GM23248 (cell line): ENCODE measurements at places on chromosomes 12 and 14. TPM values are rescaled to one million over a fixed set of nuclear protein-coding genes. Genes with fewer than 3 reads are reported as not detected.

Gene ALKBH2
- polyA plus RNA-seq = 20.4 and 22.5 TPM in 2 replicates

Gene FSCB
- not detected in 2 replicates for polyA plus RNA-seq

Gene SLC6A12
- polyA plus RNA-seq = not detected in 2 replicates

Gene TAS2R19
- polyA plus RNA-seq = not detected in 2 replicates

Gene SCNN1A
- polyA plus RNA-seq = 0.25 and 0.59 TPM in 2 replicates

Gene TMEM119
- polyA plus RNA-seq = 55.5 and 58.1 TPM in 2 replicates

Gene CSAD
- 6.1 and 8.6 TPM in 2 replicates for polyA plus RNA-seq

Gene MYF5
- not detected in 2 replicates for polyA plus RNA-seq

Gene ETFBKMT
- 2.6 and 4.3 TPM in 2 replicates for polyA plus RNA-seq

Gene KRT2
- polyA plus RNA-seq = not detected in 2 replicates

GRCh38 chr12:121263206-121263935, 33.1 kb downstream of the CAMKK2 start:
- DNase-seq = no peak

DNA sequence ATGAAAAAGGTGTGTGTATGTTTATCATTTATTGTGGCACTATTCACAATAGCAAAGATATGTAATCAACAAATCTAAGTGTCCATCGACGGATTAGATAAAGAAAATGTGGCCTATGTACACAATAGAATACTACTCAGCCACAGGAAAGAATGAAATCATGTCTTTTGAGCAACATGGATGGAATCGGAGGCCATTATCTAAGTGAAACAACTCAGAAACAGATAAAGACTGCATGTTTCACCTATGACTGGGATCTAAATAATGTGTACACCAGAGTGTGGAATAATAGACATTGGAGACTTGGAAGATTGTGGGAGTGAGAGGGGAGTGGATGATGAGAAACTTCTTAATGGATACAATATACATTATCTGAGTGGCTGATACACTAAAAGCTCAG, 44.0 kb downstream of the CCER1 start:
- DNase-seq = no peak

- DNase-seq = no peak
Observed at GRCh38 chr12:103272949-103273348, 222.8 kb downstream of the C12orf42 start.

- peak; percentile 86 for DNase-seq
Observed at GRCh38 chr14:54776361-54777001, 126.1 kb downstream of the GCH1 start.

DNA sequence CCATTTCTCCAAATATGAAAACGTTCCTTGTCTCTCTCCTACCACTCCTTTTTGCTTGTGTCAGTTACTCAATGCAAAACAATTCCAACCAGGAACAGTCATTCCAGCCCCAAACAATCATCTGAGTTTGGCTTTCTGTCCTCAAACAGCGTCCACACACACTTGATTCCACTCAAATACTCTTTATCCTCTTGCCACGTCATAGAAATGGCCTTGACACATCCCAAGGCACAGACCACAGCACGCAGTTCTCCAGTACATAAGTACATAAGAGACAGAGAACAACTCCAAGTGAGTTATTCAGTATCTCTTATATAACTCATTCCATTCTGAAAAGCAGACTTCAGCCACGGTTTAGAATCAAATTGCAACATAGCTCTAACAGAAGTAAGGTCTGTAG, 299.2 kb downstream of the RPS29 start:
- no peak for DNase-seq

DNA sequence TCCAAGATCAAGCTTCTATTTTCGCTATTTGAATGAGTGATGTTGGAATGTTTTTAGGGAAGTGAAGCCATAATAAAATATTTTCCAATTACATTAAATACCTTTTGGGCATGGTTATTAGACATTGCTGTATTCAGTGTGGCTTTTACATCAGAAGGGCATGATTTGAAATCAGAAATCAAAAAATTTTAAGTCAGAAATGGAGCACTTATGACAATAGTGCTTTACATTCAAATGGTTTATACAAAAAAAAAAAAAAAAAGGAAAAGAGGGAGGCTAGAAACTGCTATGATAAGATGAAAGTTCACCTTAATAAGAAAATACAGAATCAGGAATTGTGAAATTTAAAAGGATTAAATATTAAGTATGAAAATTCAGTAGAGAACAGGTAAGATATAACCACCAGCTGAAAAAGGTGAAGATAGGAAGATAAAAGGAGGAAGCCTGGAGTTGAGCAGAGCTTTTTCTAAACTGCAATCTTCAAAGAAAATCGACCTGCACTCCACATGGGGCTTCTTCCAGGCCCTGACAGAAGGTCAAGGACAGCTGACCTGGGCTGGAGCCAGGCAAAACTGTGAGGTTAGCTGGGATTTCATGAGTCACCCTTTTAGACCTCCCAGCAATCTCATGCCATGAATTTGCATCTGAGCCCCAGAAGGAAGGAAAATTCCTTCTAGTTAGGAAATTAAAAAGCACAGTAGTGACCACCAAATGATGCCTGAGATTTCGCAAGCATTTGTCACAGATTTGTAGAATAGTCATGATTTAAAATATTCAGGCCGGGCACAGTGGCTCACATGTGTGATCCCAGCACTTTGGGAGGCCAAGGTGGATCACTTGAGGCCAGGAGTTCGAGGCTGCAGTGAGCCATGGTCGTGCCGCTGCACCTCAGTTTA, 23.4 kb upstream of the BMP4 start:
- peak; percentile 56 for DNase-seq

GRCh38 chr12:12792421-12792820, 7.0 kb downstream of the APOLD1 start:
- DNase-seq = no peak

GRCh38 chr12:2256915-2257314, 204.1 kb downstream of the CACNA1C start:
- peak; percentile 73 for DNase-seq

- DNase-seq = peak; percentile 97
Observed at GRCh38 chr12:2264651-2265232, 212.0 kb downstream of the CACNA1C start.

DNA sequence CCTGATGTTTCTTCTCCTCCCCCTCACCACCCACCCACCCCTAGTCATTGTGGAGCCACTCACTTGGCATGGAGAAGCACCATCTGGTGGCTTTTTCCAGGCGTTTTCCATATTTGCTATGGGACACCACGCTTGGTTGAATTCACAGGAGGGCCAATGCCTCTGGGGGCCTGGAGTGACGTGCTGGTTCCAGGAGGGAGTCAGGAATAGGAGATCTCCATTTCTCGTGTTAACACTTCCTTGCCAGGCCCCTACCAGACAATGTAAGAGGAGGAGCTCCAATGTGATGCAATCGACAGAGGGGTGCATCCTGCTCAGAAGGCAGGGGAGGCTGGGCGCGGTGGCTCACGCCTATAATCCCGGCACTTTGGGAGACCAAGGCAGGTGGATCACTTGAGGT, 21.6 kb upstream of the TESC start:
- no peak for DNase-seq

DNA sequence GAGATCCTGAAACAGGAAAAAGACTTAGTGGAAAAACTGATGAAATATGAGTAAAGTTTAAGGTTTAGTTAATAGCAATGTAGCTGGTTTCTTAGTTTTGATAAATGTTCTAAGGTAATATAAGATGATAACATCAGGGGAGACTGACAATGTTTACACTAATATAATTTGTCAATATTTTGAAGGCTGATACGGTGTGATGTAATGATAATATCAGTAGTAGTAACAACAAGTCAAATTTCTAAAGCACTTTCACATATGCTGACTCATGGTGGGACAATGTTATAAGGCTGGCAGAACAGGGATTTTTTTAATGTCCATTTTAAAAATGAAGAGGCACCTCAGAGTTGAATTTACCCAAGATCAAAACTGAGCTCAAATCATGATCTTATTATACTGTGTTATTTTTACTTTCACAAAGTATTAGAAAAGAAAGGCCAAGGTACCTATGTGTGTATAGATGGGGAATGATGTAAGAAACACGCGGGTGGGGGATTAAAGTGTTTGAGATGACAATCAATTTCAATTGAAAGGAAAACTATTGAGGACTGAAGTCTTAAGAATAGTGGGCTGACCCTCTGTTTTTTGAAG, 2.4 kb upstream of the FLRT2 start:
- peak; percentile 61 for DNase-seq

- peak; percentile 37 for DNase-seq
Observed at GRCh38 chr12:79344855-79345847, 345.6 kb downstream of the PAWR start.

GRCh38 chr14:74832849-74833248, 43.1 kb downstream of the PROX2 start:
- DNase-seq = no peak

DNA sequence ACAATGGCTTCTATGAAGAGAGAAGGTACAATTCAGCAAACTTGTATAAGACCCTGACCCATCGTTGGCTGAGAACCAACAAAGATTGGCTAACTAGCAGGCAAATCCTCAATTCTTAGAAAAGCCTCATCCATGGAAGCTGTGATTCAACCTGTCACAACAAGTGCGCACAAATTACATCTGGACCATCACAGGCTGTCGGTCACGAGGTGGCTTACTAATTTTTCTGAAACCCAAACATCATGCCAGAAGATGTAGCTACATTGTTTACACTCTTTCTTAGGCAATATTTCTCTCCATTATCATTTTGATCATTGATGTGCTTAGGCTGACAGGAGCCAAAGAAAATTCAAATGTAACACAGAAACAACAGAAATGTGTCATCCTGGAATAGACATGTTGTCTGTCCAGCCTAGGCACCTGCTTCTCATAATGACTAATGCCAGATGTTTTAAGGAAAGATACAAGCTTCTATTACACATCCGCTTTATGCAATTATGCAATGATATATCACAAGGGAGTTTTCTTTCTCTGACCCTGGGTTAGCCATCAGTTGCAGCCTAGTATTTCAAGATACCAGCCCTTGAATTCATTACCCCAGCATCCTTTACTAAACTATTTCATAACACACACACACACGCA, 92.9 kb upstream of the DIO2 start:
- peak; percentile 62 for DNase-seq

GRCh38 chr12:58301730-58302122, 360.4 kb downstream of the ATP23 start:
- DNase-seq = no peak

- peak; percentile 82 for DNase-seq
Observed at GRCh38 chr14:96424109-96424989, 32.4 kb downstream of the AK7 start.

GRCh38 chr12:50642761-50643160, 121.1 kb upstream of the ATF1 start:
- DNase-seq = no peak

DNA sequence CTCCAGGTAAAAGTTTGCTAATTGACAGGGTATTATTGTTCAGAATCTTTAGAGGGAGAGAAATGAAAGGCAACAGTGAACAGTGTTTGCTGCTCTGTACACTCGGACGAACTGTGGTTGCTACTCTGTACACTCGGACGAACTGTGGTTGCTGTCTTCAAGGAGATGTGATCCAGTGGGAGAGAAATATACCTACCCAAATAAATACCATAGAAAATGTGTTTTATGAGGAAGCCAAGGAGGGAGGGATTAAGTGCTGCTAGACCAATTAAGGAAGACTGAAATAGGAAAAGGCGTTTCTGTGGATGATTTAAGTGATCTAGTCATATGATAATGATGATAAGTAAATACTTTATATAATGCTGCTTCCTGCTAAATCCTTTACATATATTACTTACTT, 2.7 kb downstream of the STK38L start:
- DNase-seq = no peak
